ENCODE measurements at places on chromosomes 1 and 21.

GRCh38 chr1:210754878-210755665, 378.9 kb downstream of the KCNH1 start:
- no peak for DNase-seq

DNA sequence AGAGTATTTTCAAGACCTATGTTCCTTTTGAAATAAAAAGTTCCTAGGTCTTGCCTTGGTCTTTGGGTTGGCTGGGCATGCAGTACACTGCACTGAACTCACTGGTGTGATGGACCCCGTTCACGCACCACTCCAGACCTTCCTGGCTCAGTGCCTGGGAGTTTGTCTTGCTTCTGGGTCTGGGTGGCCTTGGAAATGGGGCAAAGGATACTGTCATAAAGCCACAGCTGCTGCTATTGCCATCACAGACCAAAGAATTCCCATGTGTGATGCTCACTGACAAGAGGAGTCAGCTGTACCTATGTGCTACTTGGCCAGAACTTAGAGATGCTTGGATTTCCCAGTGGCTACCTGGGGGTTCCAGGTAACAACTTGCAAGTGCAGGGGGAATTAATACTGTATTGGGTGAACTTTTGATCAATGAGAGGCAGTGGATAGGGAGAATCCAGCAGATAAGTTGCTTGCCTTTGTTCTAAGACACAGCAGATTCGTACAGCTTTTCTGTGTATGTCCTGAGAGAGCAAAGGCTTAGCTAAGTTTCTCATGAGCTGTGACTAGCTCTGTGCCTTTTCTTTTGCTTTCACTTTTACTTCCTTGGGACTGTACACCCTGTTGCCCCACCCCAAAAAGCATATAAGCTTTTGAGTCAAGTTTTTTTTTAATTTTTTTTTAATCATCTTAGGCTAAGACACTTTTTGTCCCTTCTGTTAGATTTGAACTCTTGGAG, 115.3 kb downstream of the RUNX1 start:
- DNase-seq, result no peak

DNA sequence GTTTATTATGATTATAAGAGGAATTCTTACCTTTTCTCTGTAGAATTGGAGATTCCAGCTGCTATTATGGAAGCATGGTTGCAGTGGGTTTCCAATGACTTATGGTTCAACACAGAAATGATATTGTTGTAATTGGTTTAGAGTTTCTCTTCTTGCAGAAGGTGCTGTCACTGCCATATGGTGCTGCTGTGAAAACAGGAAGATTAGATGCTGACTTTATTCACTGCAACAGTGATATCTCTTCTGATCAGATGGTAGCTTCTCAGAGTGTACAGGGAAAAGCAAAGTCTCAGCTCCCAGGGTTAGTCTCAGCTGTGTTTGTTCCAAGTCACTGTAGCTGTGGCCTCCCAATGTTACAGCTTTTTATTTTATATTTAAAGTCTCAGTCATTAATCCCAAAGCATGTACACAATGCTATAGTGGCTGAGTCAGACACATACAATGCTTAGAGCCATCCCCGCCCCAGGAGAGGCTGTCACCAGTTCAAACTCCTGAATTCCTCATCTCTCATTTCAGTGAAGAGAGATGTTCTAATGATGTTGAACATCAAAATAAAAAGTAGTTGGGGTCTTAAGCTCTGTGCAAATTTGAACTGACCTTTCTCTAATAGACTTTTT, 42.7 kb upstream of the RGS2 start:
- DNase-seq, result no peak

DNA sequence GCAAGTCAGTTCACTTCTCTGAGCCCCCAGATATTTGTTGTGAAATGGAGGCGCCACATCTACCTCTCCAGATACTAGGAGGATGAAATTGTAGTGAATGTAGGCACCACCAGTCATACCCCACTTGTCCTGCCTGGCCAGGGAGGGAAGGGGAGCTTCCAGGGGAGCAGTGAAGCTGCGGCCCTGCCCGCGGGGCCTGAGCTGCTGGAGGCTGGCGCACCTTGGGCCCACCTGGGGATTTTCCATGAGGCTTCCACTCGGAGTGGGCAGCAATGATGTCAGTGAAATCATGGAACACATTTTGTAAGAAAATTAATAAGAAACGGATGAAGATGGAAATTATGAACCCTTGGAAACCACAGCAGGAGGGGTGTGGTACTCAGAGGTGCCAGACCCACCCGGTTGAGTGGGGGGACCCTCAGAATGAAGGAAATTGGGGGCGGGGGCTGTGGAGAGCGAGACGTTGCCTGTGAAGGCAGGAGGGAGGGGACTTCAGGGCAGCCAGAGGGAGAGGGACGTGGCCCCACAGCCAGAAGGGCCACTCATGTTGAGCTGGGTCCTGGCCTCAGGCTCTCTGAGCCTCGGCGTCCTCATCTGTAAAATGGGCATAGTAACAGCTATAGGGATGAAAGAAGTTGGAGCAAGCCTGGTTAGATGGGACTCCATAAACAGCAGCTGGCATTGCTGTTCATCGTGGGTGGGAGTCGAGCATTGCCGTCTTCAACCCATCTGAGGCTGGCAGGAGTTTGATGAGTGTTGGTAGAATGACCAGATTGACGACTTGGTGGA, 101.6 kb downstream of the EPHB2 start:
- DNase-seq, result no peak

DNA sequence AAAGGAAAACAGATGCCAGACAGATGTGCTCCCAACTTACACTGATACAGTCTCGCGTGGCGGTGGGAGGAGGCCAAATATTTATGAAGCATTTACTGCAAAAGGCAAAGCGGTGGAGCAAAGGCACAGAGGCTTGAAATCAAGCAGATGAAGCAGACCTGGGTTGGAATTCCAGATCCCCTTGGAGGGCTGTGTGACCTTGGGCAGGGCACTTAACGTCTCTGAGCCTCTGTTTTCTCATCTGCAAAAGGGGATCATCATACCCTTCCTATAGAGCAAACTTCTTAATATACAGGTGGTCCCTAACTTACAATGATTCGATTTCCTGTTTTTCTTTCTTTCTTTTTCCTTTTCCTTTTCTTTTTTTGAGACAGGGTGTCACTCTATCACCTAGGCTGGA, 54.1 kb downstream of the IGSF21 start:
- DNase-seq, result no peak

GRCh38 chr1:232662910-232663309, 33.0 kb upstream of the SIPA1L2 start:
- no peak for DNase-seq

GRCh38 chr1:88787023-88787903, 103.2 kb downstream of the PKN2 start:
- no peak for DNase-seq

DNA sequence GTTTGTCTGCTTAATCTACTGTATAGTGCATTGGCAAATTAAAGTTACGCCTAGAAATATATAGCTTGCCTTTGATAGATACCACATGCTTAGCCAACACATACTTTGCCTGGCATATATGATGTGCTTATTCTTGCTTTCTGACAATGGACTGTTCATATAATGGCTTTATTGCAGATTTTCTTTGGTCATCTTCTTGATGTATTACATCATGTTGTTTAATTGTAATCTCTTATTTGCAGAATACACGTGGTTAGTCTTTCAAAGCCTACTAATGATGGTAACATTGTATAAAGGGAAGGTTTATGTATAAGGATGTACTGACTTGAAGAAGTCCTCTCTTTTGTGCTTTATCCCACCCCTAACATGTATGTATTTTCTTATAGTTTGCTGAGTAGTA, 201.5 kb downstream of the PDE4B start:
- DNase-seq, result no peak

DNA sequence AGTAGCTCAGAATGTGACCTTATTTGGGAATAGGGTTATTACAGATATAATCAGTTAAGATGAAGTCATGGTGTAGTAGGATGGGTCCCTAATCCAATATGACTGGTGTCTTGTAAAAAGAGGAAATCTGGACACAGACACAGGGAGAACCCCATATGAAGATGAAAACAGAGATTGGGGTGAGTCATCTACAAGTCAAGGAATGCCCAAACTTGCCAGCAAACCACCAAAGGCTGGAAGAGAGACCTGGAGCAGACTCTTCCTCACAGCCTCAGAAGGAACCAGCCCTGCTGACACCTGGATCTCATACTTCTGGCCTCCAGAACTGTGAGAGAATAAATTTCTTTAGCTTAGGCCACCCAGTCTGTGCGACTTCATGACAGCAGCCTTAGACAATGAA, 29.9 kb downstream of the KRTAP19-8 start:
- DNase-seq, result no peak

GRCh38 chr1:26009796-26010447, 11.7 kb upstream of the EXTL1 start:
- no peak for DNase-seq

- DNase-seq, result no peak
Measured at GRCh38 chr1:171455967-171456366, 29.4 kb upstream of the PRRC2C start.

- DNase-seq, result no peak
Measured at GRCh38 chr1:203311368-203312301, 6.3 kb downstream of the BTG2 start.

DNA sequence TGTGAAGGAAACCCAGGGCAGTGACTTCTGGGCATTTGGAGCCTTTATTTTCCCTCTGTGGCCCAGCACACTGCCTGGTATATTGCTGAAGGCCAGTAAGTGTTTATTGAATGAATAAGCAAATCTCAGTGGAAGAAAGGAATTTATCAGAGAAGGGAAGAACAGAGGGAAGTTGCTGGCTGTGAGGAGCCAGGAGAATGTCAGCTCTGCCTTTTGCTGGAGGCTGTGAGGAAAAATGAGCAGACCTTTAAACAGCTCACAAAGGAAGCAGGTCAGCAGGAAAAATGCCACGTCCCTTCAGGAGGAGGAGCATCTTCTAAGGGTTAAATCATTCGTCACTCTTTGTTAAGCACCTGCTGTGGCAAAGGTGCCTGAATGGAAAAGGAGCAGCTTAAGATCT, 75.9 kb downstream of the GIPC2 start:
- no peak for DNase-seq

DNA sequence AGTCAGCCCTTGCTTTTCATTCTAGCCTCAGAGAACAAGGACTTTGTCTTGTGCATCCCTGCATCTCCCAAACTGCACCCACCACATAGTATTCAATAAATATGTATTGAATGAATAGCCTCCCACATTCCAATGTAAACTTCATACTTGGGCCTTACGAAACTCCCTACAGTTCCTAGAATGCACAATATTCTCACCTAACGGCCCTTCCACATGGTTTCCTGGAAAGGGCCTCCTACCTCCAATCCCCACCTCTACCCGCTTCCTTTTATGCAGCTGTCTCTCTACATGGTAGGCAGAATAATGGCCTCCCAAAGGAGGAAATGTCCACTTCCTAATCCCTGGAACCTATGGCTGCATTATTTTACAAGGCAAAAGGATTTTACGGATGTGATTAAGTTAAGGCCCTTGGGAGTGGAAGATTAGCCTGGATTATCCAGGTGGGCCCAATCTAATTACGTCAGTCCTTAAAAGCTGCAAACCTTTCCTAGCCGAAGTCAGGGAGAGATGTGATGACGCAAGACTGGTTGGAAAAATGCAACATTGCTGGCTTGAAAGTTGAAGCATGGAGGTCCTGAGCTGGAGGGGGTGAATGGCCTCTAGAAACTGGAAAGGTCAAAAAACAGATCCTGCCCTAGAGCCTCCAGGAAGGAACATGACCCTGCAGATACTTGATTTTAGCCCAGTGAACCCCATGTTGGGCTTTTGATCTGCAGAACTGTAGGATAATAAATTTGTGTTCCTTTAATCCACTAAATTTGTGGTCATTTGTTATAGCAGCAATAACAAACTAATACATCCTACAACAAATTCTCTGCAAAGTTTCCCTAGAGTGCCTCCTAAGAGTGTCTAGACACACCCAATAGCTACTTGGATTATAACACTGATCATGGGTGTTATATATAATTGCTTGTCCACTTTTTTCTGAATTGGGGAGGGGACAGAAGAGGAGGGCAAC, 5.2 kb upstream of the PIK3C2B start:
- DNase-seq, result no peak

GRCh38 chr1:25864434-25864833, 5.2 kb upstream of the AUNIP start:
- no peak for DNase-seq

DNA sequence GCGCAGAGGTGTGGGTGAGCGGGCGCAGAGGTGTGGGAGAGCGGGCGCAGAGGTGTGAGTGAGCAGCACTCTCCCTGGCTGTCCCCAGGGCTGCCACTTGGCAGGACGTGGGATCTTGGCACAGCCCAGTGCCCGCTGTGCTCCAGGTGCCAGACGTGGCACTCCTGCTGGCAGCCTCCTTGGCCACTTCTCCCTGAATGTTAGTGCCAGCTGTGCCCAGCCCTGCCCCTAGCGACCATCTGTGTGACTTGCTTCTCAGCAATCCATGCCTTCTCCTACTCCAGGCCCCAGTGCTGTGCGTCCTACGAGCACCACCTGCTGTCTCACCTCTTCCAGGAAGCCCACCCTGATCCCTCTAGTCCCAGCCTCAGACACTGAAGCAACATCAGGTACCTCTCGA, 30.5 kb downstream of the KRTAP10-1 start:
- DNase-seq, result no peak

DNA sequence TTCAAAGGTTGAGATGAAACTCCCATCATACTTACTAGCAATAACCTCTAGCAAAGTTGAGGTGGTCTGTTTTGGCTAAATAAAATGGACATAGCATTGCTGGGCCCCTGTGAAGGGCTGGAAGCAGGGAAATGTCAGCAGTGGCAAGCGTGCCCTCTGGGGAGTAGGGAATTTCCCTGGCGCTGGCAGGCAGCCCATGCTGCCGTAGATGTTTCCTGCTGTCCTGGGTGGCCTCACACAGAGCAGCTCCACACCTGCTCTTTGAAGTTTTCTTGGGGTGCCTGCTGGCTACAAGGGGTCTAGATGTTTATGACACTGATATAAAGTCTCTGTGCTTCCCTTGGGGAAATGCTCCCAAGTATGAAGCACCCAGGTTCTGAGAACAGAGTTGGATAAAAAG, 30.2 kb downstream of the ADARB1 start:
- DNase-seq, result peak; percentile 13

DNA sequence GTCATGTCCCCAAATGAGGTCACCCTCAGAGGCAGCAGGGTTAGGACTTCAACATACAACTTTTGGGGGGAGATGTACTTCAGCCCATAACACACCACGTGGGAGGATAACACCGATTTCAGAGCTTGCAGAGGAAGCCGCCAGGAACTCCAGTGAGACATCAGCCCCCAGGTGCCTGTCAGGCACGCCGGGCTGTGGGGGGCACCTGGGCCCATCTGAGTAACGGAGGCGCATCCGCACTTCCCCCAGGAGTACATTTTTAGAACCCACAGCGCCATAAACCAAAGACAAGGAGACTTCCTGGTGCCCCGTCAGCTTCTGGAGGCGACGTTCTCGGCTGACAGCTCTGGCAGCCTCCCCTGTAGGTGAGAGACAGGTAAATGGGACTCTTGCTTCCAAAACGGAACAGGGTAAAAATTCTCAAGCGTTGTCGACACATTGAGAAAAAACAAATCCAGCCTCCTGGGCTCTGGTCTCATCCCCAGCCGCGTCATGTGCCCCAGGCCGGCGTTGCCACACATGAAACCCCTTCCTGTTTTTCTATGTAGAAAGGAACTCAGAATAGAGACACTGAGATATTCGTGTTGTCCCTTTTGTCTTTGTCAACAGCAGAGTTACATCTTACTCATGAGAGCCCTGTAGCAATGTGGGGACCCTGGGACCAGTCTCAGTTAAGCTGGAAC, 93.3 kb downstream of the PDE9A start:
- DNase-seq, result peak; percentile 45

GRCh38 chr1:100352267-100353070, at the start of gene CDC14A:
CDC14A (plus strand) TSS chr1:100352506; CDS start chr1:100352955, 449 bp downstream.
- peak; percentile 83 for DNase-seq
